ENCODE measurements at places on chromosomes 13 and 19.

GRCh38 chr13:69793783-69794453 lies 313.7 kb upstream of the ATXN8OS start:
- peaks cover 16% of the 10 kb centered on the region for H3K4me1 ChIP-seq
- H3K36me3 ChIP-seq: no peaks in the 10 kb centered on the region
- H3K27ac ChIP-seq: peak overlapping the region; percentile 18

GRCh38 chr19:46409191-46409590 lies 4.2 kb downstream of the CCDC8 start:
- peak overlapping the region; percentile 43 for H3K27ac ChIP-seq
- H3K4me3 ChIP-seq: peak overlapping the region; percentile 24
- peaks cover 68% of the 10 kb centered on the region for H3K4me1 ChIP-seq
- DNase-seq: no peak

DNA sequence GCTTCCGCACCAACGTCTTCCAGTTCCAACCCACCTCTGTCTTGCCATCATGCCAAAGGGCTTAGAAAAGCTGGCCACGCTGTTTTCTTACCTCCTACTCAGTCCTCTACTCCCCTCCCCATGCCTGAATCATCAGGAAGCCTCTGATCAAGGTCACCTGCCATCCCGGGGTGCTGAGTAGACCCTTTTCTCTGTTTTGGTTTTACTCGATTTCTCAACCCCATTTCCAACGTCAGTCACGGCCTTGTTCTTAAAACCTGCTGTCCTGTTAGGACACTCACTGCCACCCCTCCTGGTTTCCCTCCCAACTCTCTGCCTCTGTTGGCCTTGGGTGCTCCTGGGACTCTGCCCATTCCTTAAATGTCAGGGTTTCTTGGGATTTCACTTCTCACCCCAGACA lies 350.1 kb downstream of the FOXO1 start:
- H3K27me3 ChIP-seq: no peaks in the 10 kb centered on the region
- H3K4me1 ChIP-seq: peaks cover 29% of the 10 kb centered on the region
- H3K4me3 ChIP-seq: no peak overlapping the region
- H3K27ac ChIP-seq: no peak overlapping the region

DNA sequence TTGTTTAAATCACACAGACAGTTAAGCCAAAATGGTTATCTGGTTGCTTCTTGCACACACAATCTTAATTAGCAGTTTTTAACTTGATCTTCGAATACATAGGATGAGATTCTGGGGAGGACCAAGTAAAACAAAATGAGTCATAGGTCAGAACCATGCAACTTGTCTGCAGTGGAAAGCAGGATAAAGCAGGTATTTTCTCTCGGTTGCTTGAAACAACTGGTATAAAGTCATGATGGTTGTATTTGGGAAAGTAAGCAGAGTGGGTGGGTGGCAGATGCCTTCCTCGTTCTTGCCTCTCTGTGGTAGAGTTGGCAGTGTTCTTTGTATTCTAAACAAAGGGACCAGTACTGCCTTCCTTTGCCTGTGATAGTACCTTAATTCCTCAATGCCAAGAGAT lies 167.0 kb downstream of the COG6 start:
- H3K4me1 ChIP-seq: no peaks in the 10 kb centered on the region
- no peak overlapping the region for H3K27ac ChIP-seq
- H3K4me3 ChIP-seq: no peak overlapping the region
- H3K27me3 ChIP-seq: no peaks in the 10 kb centered on the region
- DNase-seq: no peak
- no peaks in the 10 kb centered on the region for H3K36me3 ChIP-seq

DNA sequence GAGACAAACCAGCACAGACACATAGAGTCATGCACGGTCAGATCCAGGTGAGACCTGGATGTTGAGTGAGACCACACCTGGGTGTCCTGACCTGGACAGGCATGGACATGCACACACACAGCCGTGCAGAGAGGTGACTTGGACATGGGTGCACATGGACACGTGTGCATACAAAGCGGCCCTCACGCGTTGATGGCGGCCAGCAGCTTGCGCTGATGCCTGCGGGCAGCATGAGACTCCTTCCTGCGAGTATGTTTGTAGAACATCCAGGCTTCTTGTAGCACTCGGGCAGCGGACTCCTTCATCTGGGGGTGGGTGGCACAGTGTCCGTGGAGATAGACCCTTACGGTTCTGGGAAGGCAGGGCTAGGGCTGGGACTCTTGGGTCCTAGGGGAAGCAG lies 11.5 kb downstream of the KCNN4 start:
- H3K4me1 ChIP-seq: peaks cover 10% of the 10 kb centered on the region
- no peaks in the 10 kb centered on the region for H3K36me3 ChIP-seq
- no peaks in the 10 kb centered on the region for H3K27me3 ChIP-seq
- DNase-seq: no peak
- H3K4me3 ChIP-seq: no peak overlapping the region

DNA sequence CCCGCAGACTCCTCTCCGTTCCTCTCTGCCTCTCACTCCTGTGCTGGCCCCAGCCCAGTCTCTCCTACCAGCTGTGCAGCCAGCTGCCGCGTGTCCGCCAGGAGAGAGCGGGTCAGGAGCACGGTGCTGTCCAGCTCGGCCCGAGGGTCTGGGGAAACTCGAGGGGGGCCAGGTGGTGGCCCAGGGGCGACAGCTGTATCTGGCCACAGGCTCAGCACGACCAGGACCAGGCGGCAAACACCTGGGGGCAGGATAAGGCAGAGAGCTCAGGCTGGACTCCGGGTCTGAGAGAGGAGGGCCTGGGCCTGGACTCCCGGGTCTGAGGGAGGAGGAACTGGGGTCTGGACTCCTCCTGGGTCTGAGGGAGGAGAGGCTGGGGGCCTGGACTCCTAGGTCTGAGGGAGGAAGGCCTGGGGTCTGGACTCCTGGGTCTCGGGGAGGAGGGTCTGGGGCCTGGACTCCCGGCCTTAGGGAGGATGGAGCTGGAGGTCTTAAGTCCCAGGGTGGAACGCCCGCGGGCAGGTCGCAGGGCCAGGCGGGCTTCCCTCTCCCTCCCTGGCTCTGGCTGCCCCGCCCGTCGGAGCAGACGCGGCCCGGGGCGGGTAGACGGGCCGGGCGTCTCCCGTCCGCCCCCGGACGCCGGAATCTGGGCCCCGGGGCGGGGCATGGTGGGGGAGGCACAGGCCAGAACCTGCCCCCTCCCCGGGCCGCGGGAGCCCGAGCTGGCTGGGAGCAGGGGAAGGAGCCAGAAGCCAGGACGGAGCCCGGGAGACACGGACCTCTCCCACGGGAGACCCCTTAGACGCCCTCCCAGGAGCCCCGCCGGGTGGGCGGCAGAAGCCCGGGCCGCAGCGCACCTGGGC lies 1.3 kb downstream of the IL11 start:
- peak overlapping the region; percentile 38 for H3K4me3 ChIP-seq
- H3K27ac ChIP-seq: no peak overlapping the region
- no peak for DNase-seq
- peaks cover 29% of the 10 kb centered on the region for H3K4me1 ChIP-seq
- peaks cover 2% of the 10 kb centered on the region for H3K36me3 ChIP-seq
